HEK293T (cell line): ENCODE measurements at places on chromosomes 2 and 18.

DNA sequence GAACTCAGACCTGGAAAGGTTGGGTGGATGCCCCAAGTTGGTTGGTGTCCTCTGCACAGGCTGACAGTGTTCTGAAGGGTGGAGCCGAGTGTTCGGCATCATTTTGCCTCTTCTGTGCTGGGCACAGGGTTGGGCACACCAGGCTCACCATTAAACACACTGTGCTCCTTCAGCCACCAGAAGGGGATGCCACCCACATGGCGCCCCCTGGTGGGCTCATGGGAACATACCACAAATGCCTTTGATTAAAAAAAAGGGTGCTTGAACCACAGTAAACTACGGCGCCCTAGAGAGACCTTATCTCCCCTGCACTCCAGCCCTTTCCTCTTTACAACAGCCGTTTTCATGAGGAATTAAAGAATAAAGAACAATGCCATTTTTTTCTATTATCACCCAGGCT, 89.4 kb downstream of the CELF4 start:
- DNase-seq = peak; percentile 82

DNA sequence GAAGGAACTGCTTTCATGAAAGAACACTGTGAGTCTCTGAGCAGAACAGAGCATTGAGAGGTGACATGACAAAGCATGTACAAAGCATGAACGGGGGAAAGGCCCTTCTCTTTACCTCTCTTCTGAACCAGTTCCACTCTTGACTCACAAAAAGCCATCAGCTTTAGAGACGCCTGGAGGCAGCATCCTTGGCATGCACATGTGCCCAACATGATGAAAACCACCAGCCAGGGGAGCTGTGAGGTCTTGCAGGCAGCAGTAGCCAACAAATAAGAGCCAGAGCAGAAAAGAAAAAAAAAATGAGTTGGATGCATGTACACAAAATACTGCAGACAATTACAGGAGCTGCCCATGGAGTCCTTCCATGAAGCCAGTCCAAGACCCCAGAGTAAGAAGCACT, 95.5 kb upstream of the AGAP1 start:
- no peak for DNase-seq

- no peak for DNase-seq
Measured at GRCh38 chr2:229164545-229165249, 106.4 kb downstream of the PID1 start.

DNA sequence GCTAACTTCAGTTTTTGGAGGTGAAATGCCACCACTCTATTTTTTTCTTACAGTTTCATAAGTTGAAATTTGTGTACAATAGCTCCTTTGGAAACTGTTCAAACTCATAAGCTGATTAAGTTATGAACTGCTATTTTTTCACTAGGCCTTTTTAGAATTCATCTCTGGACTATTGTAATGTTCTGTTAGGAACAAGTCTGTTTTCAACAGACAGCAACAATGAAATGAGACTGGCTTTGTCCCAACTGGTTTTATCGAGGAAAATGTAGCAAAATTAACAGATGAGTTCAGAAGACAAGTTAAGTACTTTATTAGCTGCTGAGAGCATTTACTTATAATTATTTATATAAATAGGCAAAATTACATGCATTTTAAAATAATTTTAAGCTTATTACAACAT, 310.6 kb downstream of the ZNF804A start:
- DNase-seq = no peak
